ENCODE measurements at places on chromosomes 2 and 18.

- no peak for DNase-seq
Measured at GRCh38 chr2:221731432-221732145, 159.5 kb upstream of the EPHA4 start.

DNA sequence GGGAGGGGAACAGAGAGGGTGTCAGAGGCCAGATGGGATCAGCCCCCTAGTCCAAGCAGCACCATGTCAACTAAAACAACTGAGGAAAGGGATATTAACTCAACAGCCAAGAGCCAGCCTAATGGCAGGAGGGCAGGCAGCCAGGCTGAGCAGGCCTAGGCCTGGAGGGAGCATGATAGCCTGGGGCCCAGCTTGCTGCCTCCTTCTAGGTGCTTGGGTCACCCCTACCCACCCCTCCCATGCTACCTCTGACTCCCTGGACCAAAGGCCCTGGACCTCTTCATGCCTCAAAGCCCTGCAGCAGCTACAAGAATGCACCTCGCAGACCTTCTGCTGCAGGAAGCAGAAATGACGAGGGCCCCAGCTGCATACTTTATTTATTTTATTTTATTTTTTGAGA, 22.1 kb upstream of the TNS1 start:
- DNase-seq: no peak

DNA sequence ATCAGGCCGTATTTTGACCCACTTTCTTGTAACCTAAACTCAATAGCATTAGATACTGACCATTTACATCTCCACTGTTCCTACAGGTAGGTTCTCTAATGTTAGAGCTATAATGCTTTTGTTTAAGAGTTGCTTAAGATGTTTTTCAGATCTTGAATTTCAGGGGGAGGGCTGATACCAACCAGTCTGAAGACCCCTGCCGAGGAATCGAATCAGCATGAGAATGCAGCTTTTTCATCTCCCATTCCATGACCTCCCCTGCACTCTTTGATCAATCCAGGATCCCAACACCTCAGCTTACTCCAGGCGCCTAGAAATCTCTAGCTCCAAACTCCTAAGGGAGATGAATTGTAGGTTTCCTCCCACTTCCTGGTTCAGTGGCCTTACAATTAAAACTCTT, 120.5 kb upstream of the MC4R start:
- no peak for DNase-seq

- no peak for DNase-seq
Measured at GRCh38 chr2:1672738-1673137, 71.6 kb downstream of the PXDN start.

DNA sequence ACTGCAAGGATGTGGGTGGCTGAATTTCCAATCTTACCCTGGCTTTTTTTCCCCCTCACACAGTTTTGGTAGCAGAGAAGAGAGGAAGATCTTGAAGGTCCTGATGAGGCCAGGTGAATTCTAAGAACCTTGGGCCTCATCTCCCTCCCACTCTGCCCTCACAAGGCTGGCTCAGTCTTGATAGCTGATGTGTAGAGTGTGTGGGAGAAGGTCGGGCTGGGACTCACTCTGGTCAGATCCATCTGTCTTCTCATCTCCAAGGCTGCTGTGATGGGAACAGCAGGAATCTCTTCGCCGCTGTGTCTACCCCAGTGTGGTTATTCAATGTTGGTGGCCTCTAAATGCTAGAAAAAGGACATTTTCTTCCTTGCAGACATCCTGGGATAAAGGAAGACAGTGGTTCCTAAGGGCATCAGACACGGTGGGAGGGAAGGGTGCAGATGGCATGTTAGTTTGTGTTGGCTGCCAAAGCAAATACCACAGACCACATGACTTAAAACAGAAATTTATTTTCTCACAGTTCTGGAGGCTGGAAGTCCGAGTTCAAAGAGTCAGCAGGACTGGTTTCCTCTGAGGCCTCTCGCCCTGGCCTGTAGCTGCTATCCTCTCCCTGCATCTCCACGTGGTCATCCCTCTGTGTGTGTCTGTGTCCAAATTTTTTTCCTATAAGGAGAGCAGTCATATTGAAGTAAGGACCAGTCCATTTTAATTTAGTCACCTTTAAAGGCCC, 37.6 kb upstream of the MGAT4A start:
- peak; percentile 38 for DNase-seq

- DNase-seq: no peak
Measured at GRCh38 chr18:55013685-55014084, 54.4 kb upstream of the CCDC68 start.

DNA sequence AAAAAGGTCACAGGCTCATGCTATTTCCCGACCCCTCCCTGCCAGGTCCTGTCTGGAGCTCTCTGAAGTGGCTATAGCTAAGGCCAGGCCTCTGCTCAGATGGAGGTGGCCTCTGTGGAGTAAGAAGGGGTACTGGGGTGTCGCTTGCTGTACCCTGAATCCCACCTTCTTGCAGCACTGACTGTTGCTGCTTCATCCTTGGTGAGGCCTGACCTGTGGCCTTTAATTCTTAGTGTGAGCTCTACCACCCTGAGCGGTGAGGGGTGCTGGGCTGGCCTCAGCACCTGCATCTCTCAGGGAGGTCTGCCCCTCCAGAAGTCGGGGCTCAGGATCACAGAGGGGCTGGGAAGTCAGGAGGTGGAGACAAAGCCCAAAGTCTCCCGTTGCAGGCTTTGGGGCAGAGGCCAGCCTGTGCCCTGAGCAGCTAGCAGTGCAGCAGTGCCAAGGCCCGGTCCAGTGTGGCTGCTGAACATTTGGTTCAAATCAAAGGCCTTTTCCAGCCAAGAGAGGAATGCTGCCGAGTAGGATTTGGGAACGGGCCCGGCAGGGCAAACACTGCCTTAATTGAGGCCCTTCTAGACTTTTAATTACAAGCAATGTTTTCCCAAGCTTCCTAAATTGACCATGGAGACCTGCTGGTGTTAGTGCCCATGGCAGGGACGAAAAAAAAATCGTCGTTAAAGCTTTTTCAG, 133.5 kb upstream of the HAAO start:
- DNase-seq: no peak

DNA sequence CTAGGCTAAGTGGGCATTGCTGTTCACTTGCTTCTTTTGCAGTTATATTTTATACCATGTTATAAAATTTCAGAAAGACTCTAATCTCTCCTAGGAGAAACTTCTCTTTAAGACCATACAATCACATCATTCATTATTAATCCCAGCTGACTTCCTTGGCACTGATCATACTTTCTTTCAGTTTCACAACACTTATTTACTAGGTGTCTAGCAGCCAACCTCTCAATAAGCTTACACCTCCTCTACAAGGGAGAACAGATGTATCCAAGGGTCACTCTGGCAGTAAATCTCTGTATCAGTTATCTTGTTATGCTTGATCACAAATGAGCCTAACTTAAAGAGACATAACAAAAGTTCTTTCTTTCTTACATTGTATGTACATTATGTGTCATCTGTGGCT, 69.8 kb upstream of the EPB41L5 start:
- no peak for DNase-seq

DNA sequence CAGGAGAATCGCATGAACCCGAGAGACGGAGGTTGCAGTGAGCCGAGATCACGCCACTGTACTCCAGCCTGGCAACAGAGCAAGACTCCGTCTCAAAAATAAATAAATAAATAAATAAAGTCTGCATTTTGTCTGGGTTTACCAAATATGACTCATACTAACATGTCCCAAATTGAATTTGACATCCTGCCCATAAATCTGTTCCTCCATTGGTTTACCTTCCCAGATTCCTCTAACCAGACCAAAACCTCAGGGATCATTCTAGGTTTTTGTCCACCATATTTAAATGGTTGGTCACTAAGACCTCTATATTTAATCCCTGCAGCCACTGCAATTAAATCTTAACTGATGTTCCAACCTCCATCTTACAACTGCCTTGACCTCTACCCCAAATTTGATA, 150.9 kb downstream of the ATAD2B start:
- no peak for DNase-seq

DNA sequence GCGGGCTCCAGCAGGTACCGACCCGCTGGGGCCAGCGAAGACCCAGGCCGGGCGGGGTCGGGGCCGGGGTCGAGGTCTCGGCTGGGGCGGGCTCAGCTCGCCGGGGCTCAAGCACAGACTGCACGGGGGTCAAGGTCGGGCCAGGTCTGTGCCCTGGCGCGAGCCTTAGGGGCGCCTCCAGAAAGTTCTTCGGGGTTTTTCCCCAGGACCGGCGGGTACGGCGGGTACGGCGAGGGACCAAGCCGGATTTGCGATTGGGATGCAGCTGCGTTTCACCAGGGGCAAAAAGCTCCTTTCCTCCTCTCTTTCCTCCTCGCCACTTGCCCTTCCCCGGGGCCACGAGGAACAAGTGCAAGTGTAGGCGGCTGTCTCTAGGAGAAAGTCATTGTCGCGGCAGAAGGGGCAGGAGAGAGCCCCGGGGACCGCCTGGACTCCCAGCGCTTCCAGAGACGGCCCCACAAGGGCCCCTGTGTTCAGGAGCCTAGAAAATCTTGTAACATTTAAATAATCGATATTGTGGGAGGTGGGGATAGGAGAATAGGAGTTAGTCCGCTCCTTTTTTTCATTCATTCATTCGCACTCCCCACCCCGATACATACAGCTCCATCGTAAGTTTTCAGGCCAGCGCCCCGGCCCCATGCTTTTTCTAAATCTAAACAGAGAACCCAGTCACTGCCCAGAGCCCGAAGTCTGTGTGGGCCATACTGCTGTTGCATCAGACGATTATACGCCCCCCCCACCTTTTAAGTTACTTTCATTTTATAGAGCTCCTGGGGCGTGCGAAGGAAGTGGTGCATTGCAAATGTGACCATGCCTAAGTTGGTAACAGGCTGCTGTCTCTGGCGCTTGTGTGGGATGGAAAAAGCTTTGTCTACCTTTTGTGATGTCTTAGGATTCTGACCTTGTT, 679 bp downstream of the PMAIP1 start:
- DNase-seq: peak; percentile 53

GRCh38 chr2:30437809-30438548, 9.1 kb upstream of the LCLAT1 start:
- DNase-seq: no peak

- DNase-seq: no peak
Measured at GRCh38 chr2:12091201-12091806, 344.9 kb downstream of the LPIN1 start.

- no peak for DNase-seq
Measured at GRCh38 chr2:112869258-112869842, 32.8 kb upstream of the IL1B start.

DNA sequence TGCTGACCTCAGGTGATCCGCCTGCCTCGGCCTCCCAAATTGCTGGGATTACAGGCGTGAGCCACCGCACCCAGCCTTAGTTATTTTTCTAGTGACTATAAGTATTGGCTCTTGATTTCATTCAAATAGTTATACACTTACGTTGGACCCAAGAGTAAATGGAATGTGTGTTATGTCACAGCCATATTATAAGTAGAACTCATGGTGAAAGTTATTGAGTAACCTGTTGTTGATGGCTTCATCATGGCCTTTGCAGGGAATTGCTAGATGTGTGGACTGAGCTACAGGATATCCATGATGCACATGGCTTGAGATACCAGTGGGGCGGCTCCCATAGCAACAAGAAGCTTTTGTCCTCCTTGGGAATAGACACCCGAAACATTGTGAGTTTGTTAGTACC, 44.7 kb downstream of the AFTPH start:
- no peak for DNase-seq
